A549 treated with GW870086 at 1 μM for 4 hours (cell line): ENCODE measurements at places on chromosomes 3 and 15. TPM values are rescaled to one million over a fixed set of nuclear protein-coding genes. Genes with fewer than 3 reads are reported as not detected.

SHC4 gene
- total RNA-seq: 0.61 to 1.2 TPM (median 0.80 TPM) in 5 replicates

BOC gene
- total RNA-seq: 4.4 to 7.1 TPM (median 5.9 TPM) in 5 replicates

FOXP1 gene
- 5.6 to 8.0 TPM (median 7.7 TPM) in 5 replicates for total RNA-seq

DUOXA1 gene
- 0.09 to 0.19 TPM (median 0.11 TPM) in 4 of 5 replicates, not detected in the other for total RNA-seq

GRK7 gene
- total RNA-seq: not detected in 5 replicates

TICRR gene
- 10.4 to 14.1 TPM (median 12.1 TPM) in 5 replicates for total RNA-seq

GRIP2 gene
- 1.0 to 2.0 TPM (median 1.6 TPM) in 5 replicates for total RNA-seq

ARHGEF26 gene
- 7.1 to 10.1 TPM (median 8.7 TPM) in 5 replicates for total RNA-seq

C3orf85 gene
- total RNA-seq: not detected in 5 replicates

TTLL13 gene
- 0.17 to 0.51 TPM (median 0.24 TPM) in 4 of 5 replicates, not detected in the other for total RNA-seq

A4GNT gene
- not detected in 5 replicates for total RNA-seq

CFAP100 gene
- not detected in 5 replicates for total RNA-seq

PRC1 gene
- total RNA-seq: 181 to 221 TPM (median 207 TPM) in 5 replicates

LEO1 gene
- total RNA-seq: 46.3 to 66.7 TPM (median 49.4 TPM) in 5 replicates

DNAH1 gene
- total RNA-seq: 0.67 to 1.7 TPM (median 0.95 TPM) in 5 replicates

MESP2 gene
- total RNA-seq: 0.30 to 0.47 TPM (median 0.41 TPM) in 5 replicates

ST3GAL6 gene
- total RNA-seq: 0.50 to 1.1 TPM (median 0.81 TPM) in 5 replicates

CELF6 gene
- total RNA-seq: 0.11 to 0.24 TPM (median 0.16 TPM) in 5 replicates

GOLGA8K gene
- 0.56 to 0.97 TPM (median 0.71 TPM) in 5 replicates for total RNA-seq

SELENOS gene
- total RNA-seq: 157 to 175 TPM (median 171 TPM) in 5 replicates

ATP10A gene
- 7.9 to 10.6 TPM (median 9.3 TPM) in 5 replicates for total RNA-seq

CNTN3 gene
- not detected in 5 replicates for total RNA-seq

VPS13C gene
- total RNA-seq: 8.0 to 14.1 TPM (median 13.0 TPM) in 5 replicates

SLC24A1 gene
- 2.2 to 5.0 TPM (median 4.1 TPM) in 5 replicates for total RNA-seq

TF gene
- 0.83 to 3.9 TPM (median 1.4 TPM) in 5 replicates for total RNA-seq

MEX3B gene
- 2.8 to 5.2 TPM (median 4.8 TPM) in 5 replicates for total RNA-seq

ZNF80 gene
- total RNA-seq: not detected in 5 replicates

GMPPB gene
- total RNA-seq: 14.9 to 18.9 TPM (median 18.2 TPM) in 5 replicates

ZNF501 gene
- not detected in 5 replicates for total RNA-seq

PLAAT1 gene
- total RNA-seq: not detected in 5 replicates

FBXL22 gene
- 0.09 to 0.33 TPM (median 0.17 TPM) in 5 replicates for total RNA-seq

SERINC4 gene
- not detected in 5 replicates for total RNA-seq

PLCB2 gene
- 0.67 to 1.1 TPM (median 0.83 TPM) in 5 replicates for total RNA-seq

TM6SF1 gene
- total RNA-seq: 0.09 to 0.35 TPM (median 0.11 TPM) in 4 of 5 replicates, not detected in the other

SKOR1 gene
- total RNA-seq: 0.03 to 0.10 TPM (median 0.05 TPM) in 5 replicates

CPNE9 gene
- total RNA-seq: 0.08 to 0.37 TPM (median 0.15 TPM) in 5 replicates

CTXN2 gene
- total RNA-seq: 0.05 TPM in 1 of 5 replicates, not detected in the others

SLC6A1 gene
- 0.03 TPM in 1 of 5 replicates, not detected in the others for total RNA-seq

TMEM212 gene
- total RNA-seq: not detected in 5 replicates

IL17RE gene
- total RNA-seq: 1.1 to 2.4 TPM (median 2.2 TPM) in 5 replicates

OXTR gene
- 10.4 to 13.2 TPM (median 11.0 TPM) in 5 replicates for total RNA-seq

MEIS2 gene
- total RNA-seq: 8.4 to 10.1 TPM (median 8.6 TPM) in 5 replicates

GTF2A2 gene
- total RNA-seq: 171 to 207 TPM (median 187 TPM) in 5 replicates

SLC22A13 gene
- total RNA-seq: 0.07 to 0.10 TPM in 2 of 5 replicates, not detected in the others

FAM81A gene
- total RNA-seq: 8.2 to 13.5 TPM (median 12.2 TPM) in 5 replicates

DLEC1 gene
- total RNA-seq: 0.06 TPM in 1 of 5 replicates, not detected in the others
